PC-9 (cell line): ENCODE measurements at places on chromosomes 2 and 18. TPM values are rescaled to one million over a fixed set of nuclear protein-coding genes. Genes with fewer than 3 reads are reported as not detected.

Gene SP100
- 50.2 and 61.7 TPM in 2 replicates for total RNA-seq

Gene ASNSD1
- 14.8 TPM in 2 replicates for total RNA-seq

Gene SULT1C4
- not detected in 2 replicates for total RNA-seq

Gene AFF3
- not detected in 2 replicates for total RNA-seq

Gene KLHL30
- total RNA-seq = 0.80 and 1.2 TPM in 2 replicates

Gene TEKT4
- 0.15 TPM in 1 of 2 replicates, not detected in the other for total RNA-seq

Gene AOX1
- 4.1 and 5.1 TPM in 2 replicates for total RNA-seq

Gene NPPC
- total RNA-seq = not detected in 2 replicates

Gene CNTNAP5
- total RNA-seq = not detected in 2 replicates

Gene DYNAP
- total RNA-seq = not detected in 2 replicates

Gene AQP12A
- total RNA-seq = not detected in 2 replicates

Gene MEIS1
- total RNA-seq = 5.4 and 9.1 TPM in 2 replicates

Gene ANKRD29
- 4.3 and 4.6 TPM in 2 replicates for total RNA-seq

Gene MARS2
- total RNA-seq = 5.1 and 6.0 TPM in 2 replicates

Gene FOXI3
- not detected in 2 replicates for total RNA-seq

Gene EGR4
- not detected in 2 replicates for total RNA-seq

Gene IL36G
- not detected in 2 replicates for total RNA-seq

Gene CTNNA2
- not detected in 2 replicates for total RNA-seq

Gene FAM237A
- not detected in 2 replicates for total RNA-seq

Gene GALNT14
- total RNA-seq = 2.4 and 3.1 TPM in 2 replicates

Gene OTOS
- total RNA-seq = not detected in 2 replicates

Gene ZNF521
- total RNA-seq = not detected in 2 replicates

Gene COPS9
- 202 and 256 TPM in 2 replicates for total RNA-seq

Gene FOXD4L1
- total RNA-seq = 0.28 and 0.43 TPM in 2 replicates

Gene GFPT1
- 58.3 and 60.2 TPM in 2 replicates for total RNA-seq

Gene ITPRIPL1
- not detected in 2 replicates for total RNA-seq

Gene SCN7A
- not detected in 2 replicates for total RNA-seq

Gene POMC
- not detected in 2 replicates for total RNA-seq

Gene MOB4
- 19.9 and 20.1 TPM in 2 replicates for total RNA-seq

Gene SLC38A11
- total RNA-seq = not detected in 2 replicates

Gene LGALSL
- 9.7 and 13.0 TPM in 2 replicates for total RNA-seq

Gene MROH2A
- 1.4 and 2.9 TPM in 2 replicates for total RNA-seq

Gene GAL3ST2
- 3.9 and 4.3 TPM in 2 replicates for total RNA-seq

Gene HS6ST1
- 20.2 and 26.2 TPM in 2 replicates for total RNA-seq

Gene VWC2L
- not detected in 2 replicates for total RNA-seq

Gene ICOS
- not detected in 2 replicates for total RNA-seq

Gene STK16
- total RNA-seq = 39.6 and 47.2 TPM in 2 replicates

Gene IL1B
- total RNA-seq = 1.4 TPM in 2 replicates

Gene ZBTB7C
- not detected in 2 replicates for total RNA-seq

Gene L3MBTL4
- not detected in 2 replicates for total RNA-seq

Gene FAM110C
- 20.8 and 21.1 TPM in 2 replicates for total RNA-seq

Gene SLC9A4
- total RNA-seq = 0.85 and 1.1 TPM in 2 replicates

Gene SATB2
- 7.3 and 7.8 TPM in 2 replicates for total RNA-seq

Gene LIMS4
- total RNA-seq = 1.4 and 2.1 TPM in 2 replicates

Gene UGT1A6
- total RNA-seq = 549 and 643 TPM in 2 replicates

Gene RAB27B
- 9.9 and 12.7 TPM in 2 replicates for total RNA-seq

Gene ATG16L1
- 55.7 and 63.9 TPM in 2 replicates for total RNA-seq

Gene SAG
- total RNA-seq = not detected in 2 replicates

Gene ZNF385B
- total RNA-seq = 2.8 and 4.1 TPM in 2 replicates

Gene POTEI
- not detected in 2 replicates for total RNA-seq
